ENCODE measurements at places on chromosomes 2 and 18.

GRCh38 chr2:67930156-67930555, 132.6 kb downstream of the C1D start:
- DNase-seq = no peak

GRCh38 chr2:68776124-68776523, 41.5 kb downstream of the ARHGAP25 start:
- peak; percentile 29 for DNase-seq

GRCh38 chr2:2619995-2620394, 288.9 kb upstream of the MYT1L start:
- no peak for DNase-seq

- no peak for DNase-seq
These were observed 45.5 kb upstream of the CAVIN2 start for GRCh38 chr2:191892391-191892790.

DNA sequence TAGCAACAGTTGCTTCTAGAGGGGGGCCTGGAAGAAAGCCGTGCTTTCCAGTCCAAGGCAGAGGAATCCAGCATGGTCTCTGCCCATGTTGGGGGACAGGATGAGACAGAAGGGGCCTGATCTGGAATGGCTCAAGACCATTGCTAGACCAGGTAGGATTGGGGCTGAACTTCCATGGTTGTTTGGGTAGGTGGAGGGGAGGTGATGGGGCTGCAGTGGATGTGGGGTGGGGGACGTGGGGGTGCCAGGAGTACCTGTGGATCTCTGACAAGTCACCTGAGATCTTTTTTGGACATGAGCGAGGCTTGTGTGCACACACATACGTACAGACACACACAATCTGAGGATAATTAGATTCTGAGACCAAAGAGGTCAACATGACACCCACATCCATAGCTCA, 228.7 kb upstream of the SKOR2 start:
- no peak for DNase-seq

GRCh38 chr2:42245396-42245795, 76.2 kb downstream of the EML4 start:
- no peak for DNase-seq

DNA sequence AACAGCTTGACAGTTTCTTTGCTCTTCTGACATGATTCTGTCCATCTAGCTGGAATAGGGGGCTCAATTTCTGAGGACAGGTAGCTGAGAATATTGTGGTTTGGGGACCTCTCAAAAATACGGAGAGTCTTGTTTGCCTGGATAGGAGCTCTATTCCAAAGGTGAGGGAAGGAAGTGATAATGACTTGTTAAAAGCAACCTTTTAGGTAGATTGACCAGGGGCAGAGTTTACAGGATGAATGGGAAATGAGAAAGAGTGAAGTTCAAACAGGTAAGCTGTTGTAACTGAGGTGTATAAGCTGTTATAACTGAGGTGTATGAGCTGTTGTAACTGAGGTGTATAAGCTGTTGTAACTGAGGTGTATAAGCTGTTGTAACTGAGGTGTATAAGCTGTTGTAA, 25.1 kb downstream of the PARD3B start:
- DNase-seq = no peak

DNA sequence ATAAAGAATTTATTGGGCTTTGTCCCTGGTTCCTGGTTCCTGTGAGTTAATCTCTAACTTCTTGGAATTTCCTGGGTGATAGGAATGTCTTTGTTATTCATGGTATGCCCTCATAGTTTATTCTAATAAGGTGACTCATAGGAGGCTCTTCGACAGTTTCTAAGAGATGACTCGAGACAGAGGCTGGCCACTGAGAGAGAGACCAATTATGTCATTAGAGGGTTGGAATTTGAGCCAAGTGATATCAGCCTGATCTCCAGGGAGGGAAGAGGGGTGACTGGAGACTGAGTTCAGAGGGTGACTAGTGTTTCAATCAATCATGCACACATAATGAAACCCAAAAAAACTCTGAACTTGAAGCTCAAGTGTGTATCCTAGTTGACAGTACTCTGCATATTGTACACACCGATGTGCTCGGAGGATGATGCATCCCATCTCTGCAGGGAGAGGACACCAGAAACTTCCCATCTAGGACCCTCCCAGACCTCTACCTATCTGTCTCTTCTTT, 185.7 kb downstream of the MTCL1 start:
- DNase-seq = no peak

DNA sequence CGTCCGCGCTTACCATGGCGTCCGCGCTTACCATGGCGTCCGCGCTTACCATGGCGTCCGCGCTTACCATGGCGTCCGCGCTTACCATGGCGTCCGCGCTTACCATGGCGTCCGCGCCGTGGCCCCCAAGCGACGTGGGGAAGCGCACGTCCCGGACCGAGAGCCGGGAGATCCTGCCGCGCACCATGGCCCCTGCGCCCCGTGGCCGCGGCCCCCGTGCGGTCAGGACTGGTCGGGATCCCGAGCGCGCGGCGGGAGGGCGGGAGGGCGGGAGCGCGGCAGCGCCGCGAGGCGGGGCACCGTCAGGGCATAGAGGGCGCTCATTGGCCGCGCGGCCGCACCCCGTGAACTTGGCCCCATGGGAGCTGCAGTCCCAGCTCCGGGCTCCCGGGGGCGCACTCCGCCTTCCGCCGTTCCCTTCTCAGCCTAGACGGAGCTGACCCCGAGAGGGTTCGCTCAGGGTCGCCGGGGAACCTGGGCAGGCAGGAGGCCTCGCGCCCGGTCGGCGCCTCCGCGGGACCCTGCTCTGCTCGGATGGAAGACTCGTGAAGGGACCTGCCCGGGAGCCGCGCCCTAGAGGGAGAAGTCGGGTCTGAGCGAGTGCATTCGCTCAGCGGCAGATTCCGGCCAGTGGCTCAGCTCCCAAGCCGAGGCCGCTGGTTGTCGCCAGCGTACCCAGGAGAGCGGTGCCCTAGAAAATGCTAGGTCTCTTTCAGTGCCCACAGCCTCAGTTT, at the start of gene ENOSF1:
Gene ENOSF1 (minus strand): TSS at position 230 of the 734 bp plus-strand sequence. CDS start 43 bp downstream, at position 187.
- DNase-seq = peak; percentile 88

- DNase-seq = no peak
These were observed 63.2 kb upstream of the SPAG16 start for GRCh38 chr2:213220967-213221603.

- DNase-seq = no peak
These were observed 102.3 kb downstream of the ZBTB7C start for GRCh38 chr18:48306838-48307237.

DNA sequence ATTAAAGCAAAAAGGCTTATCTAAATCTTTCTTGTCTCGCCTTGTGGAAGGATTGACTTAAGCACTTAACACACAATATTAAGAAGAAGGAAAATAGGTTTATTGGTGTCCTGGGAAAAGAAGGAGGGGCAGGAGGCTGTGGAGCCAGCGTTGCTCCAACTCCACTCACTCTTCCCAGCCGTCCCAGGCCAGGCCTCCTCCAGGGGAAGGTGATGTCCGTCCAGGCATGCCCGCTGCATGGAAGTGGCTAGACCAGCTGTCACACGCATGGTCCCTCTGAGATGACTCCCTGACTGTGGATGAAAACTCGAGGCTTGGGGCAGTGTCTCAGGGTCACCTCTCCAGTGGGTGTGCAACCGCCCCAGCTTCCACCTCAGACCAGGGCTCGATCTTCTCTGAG, 281.1 kb downstream of the GALR1 start:
- no peak for DNase-seq

GRCh38 chr2:15826273-15826717, 114.1 kb upstream of the MYCN start:
- no peak for DNase-seq

DNA sequence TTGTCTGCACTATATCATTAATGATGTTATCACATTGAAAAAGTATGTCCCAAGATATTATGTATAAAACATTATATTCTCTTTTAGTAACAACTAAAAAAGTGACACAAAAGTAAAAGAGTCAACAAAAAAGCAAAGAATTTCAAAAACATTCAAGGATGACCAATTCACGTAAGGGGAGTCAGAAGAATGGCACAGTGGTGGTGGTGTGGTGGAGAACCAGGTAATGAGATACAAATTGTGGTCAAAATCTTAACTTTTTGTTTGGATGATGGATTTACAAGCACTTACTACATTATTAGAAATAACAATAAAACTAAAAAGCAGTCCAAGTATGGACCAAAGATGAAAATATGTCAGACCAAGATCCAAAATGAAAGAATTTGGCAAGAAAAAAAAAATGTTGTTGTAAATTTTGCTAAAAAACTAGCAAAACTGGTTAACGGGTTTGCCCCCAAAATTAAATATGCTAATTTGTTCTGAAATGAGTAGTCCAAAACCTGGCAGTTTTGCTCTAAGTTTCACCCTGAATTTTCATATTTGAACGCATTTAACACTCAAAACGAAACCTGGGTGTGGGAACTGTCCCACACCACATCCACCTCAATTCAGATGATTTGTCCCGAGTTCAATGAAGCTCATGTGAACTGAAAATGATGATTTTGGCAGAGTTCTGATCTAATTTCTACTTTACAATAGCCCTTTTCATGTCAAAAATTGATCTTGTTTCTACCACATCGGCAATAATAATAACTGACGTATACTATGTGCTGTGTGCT, 135.8 kb downstream of the IKZF2 start:
- DNase-seq = peak; percentile 38

GRCh38 chr2:128103407-128103806, 12.4 kb downstream of the UGGT1 start:
- no peak for DNase-seq

- no peak for DNase-seq
These were observed 421.3 kb downstream of the LPIN1 start for GRCh38 chr2:12167525-12168317.

DNA sequence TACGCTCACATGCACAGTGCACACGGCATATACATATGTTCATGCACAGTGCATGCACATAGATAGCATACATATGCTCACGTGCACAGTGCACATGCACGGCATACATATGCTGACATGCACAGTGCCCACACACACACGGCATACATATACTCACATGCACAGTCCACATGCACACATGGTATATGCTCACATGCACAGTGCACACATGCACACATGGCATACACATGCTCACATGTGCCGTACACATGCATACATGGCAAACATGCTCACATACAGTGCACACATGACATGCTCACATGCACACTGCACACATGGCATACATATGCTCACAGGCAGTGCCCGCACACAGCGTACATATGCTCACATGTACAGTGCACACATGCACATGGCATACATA, 97.7 kb upstream of the CTDP1 start:
- DNase-seq = no peak
